ENCODE measurements at places on chromosomes 12 and 14. TPM values are rescaled to one million over a fixed set of nuclear protein-coding genes. Genes with fewer than 3 reads are reported as not detected.
A peak's percentile ranks its signal among the peaks of the same experiment; 100 is the strongest.

Gene CD69
- total RNA-seq: 0.69 TPM

Gene MON2
- 31.9 TPM for total RNA-seq

Gene CPSF6
- 90.8 TPM for total RNA-seq

Gene SLC10A1
- not detected for total RNA-seq

Gene SPTB
- 0.08 TPM for total RNA-seq

DNA sequence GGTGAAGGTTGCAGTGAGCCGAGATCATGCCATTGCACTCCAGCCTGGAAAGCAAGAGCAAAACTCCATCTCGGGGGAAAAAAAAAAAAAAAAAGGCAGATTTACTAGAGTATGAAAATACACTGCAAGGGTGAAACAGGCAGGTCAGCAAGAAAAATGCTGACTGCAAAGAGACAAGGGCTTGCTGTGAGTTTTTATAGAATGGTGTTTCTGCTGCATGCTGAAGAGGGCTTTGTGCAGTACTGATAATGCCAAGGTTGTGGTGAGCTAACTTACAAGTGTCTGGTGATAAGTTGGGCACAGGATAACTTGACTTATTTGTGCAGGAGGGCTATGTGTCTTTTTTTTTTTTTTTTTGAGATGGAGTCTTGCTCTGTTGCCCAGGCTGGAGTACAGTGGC is 25.9 kb upstream of the SRP54 start:
- DNase-seq: no peak

- DNase-seq: no peak
Measured at GRCh38 chr12:75792687-75793086, 238.9 kb downstream of the PHLDA1 start.

DNA sequence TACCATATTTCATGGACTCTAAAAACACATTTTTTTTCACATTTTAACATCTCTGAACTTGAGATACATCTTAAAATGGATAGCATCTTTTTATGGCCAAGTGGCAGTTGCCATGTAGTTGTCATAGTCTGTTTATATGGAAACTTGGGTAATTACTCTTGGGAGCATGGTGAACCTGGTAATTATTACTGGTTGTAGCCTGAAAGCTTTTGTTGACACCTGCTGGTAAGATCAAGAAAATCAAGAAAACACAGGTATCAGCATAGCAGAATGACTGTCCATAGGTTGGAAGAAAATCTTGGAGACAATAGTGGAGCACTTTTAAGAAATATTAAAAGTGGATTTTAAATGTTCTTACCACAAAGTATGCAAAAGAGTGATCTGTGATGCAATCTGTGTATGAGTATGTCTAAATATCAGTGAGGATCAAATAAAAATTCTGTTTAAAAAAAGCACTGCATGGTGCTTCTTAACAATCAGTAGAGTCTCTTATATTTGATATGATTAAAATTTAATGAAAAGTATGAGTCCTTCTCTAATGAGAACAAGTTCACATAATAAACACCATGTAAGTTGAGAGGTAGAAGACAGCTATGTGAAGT is 44.2 kb downstream of the TTC8 start:
- no peak for DNase-seq

GRCh38 chr12:130973109-130973508 is 19.4 kb downstream of the ADGRD1 start:
- DNase-seq: no peak

- no peak for DNase-seq
Measured at GRCh38 chr14:92958373-92959188, 35.6 kb downstream of the CHGA start.

GRCh38 chr12:11578461-11578993 is 70.9 kb upstream of the ETV6 start:
- no peak for DNase-seq

GRCh38 chr14:24296341-24297157 is 3.0 kb downstream of the DHRS1 start:
- DNase-seq: peak; percentile 64

DNA sequence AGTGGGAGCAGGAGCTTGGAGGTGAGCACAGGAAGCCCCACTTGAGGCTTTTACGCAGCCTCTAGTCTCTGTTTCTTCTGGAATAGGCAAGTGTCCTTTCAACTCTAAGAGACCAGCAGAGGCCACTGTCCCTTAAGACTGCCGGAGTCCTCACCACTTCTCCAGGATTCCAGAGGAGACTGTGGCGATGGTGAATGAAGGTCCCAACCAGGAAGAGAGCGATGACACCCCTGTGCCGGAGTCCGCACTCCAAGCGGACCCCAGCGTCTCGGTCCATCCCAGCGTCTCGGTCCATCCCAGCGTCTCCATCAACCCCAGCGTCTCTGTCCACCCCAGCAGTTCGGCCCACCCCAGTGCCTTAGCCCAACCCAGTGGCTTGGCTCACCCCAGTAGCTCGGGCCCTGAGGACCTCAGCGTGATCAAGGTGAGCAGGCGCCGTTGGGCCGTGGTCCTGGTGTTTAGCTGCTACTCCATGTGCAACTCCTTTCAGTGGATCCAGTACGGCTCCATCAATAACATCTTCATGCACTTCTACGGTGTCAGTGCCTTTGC is 442 bp downstream of the FLVCR2 start:
- DNase-seq: no peak

- no peak for DNase-seq
Measured at GRCh38 chr14:36134038-36134437, 42.5 kb downstream of the PTCSC3 start.

GRCh38 chr14:35438910-35439713 is 34.6 kb upstream of the NFKBIA start:
- no peak for DNase-seq
